ENCODE measurements at places on chromosomes 4 and X. TPM values are rescaled to one million over a fixed set of nuclear protein-coding genes. Genes with fewer than 3 reads are reported as not detected.

DNA sequence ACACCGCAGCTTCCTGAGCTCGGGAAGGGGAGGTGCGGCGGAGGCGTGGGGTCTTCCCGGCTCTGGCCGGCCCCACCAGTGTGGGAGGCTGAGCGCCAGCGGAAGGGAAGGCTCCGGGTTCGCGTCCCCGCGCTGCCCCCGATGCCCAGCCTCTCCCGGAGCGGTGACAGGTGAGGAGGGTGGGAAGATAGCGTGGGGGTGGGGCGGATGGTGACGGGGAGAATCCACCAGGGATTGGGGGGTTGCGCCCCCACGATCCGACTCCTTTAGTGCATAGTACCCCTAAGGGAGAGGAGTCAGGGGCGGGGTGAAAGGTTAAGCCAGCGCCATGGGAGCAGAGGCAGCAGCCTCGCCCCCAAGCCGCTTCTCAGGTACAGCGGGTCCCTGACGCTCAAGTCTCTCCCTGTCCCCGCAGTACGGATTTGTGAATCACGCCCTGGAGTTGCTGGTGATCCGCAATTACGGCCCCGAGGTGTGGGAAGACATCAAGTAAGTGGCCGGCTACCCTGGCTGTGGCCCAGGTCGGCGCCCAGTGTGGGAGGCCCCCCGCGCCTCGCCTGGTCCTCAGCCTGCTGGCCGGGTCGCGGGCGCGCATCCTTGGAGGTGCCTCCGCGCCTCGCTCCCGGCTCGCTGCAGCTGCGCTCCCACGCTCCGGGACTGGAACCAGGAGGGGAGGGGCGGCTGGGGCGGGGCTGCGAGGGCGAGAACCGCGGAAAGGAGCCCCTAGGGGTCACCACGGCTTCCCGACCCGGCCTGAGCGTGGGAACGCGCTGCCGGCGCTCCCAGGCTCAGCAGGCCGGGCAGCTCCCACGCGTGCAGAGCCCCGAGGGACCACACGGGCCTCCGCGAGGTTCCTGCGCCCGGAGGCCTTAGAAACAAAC is 791 bp downstream of the GUCY1B1 start:
- DNase-seq, result peak; percentile 86

The TET2 gene
- total RNA-seq, result 16.8 TPM

DNA sequence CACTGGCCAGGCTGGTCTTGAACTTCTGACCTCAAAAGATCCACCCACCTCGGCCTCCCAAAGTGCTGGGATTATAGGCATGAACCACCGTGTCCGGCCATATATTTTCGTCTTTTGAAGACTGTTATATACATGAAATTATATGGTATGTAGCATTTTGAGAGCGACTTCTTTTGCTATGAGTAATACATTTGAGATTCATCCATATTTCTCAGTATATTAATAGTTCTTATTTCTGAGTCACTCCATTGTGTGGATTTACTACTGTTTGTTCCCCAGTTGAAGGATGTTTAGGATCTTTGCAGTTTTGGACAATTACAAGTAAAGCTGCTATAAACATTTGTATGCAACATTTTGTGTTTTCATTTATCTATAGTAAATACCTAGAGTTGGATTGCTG is 34.9 kb downstream of the GNL3L start:
- DNase-seq, result no peak

- DNase-seq, result peak; percentile 9
These were observed 155.8 kb downstream of the ANTXR2 start for GRCh38 chr4:79917246-79917645.
